ENCODE measurements at places on chromosomes 3 and 15.

DNA sequence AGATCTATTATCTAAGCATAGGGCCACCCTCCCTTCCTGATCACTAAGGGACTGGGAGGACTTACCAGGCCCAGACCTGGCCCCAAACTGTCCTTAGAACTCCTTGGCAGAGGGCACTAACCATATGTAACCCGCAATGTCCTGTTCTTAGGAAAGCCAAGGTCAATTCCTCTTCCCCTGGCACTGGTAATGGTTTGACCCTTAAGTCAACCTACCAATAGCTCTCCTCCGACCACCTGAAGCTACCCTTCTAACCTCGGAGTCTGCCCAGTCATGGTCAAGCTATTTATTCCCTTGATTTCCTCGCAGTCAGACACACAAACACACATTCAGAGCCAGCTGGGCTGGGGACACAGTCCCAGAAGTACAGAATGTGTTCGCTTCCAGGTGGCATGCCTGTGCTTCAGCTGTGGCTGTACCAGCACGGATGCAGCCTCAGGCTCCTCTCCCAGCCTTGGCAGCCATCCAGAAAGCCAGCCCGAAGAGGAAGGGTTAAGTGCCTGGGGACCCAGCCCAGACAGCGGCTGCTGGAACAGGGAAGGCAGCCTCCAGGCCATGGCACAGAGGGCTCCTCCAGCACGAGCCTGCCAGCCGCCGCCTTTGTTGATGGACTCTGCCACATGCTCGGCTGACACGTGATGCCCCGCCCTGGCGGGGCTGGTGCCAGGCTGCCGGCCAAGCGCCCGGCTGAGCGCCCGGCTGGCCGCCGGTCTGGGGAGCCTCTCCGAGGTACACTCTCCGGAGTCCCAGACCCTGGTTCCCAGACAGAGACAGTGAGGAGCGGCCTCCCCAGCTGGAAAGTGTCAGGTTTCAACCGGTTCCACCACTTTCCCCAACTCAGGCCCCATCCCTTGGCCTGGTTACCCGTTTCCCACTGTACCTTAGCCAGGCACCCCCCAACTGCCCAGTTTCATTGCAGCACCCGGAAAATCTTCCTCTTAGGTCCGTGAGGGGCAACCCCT, 5.5 kb downstream of the BMF start:
- peak; percentile 92 for DNase-seq

- no peak for DNase-seq
Measured at GRCh38 chr3:94301366-94301765, 238.5 kb downstream of the NSUN3 start.

GRCh38 chr3:134441321-134441720, 44.5 kb downstream of the ANAPC13 start:
- DNase-seq: no peak

DNA sequence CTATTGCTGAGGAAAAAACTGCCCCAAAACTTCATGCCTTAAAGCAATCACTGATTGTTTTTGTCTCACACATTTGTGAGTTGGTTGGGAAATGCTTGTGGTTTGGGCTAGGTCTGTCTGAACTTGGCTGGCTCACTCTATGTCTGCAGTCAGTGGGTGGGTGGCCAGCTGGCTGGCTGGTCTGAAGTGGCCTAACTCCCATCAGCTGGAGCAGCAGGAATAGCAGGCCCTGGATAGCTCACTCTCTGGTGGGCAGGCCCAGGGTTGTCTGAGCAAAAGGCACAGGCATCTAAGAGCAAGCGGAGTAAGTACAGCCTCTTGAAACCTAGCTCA, 37.7 kb upstream of the PRR20G start:
- no peak for DNase-seq

GRCh38 chr3:464255-464654, 267.7 kb downstream of the CHL1 start:
- no peak for DNase-seq
